Natural killer cell treated with Interleukin-12 subunit alpha and Interleukin-12 subunit beta and Interleukin-15 and Interleukin-18, amount 100 ng/mL, for 72 hours (primary cell): ENCODE measurements at places on chromosomes 12 and 14.
A peak's percentile ranks its signal among the peaks of the same experiment; 100 is the strongest.

- DNase-seq, result peak; percentile 45
These were observed 3.8 kb downstream of the DIO3 start for GRCh38 chr14:101564819-101565698.

- DNase-seq, result peak; percentile 85
These were observed at the start of gene RPS6KL1 for GRCh38 chr14:74922752-74923401. Gene RPS6KL1 (minus strand): TSS chr14:74923260. CDS start chr14:74921541, 1,719 bp downstream.

DNA sequence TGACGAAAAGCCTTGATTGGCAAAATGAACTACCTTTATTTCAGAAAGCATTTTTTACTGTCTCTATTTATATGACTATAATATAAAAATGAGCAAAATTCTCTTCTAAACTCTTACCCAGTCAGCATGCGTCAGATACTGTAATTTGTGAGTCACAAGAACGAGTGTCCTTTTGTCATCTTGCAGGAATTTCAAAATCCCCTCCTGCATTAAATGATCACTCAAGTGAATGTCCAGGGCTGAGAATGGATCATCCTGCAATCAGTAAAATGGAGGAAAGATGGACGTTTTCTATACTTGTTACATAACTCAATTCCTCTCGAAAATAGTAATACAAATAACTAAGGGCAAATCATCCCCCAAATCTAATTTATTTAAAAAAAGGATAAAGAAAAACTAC is 77.7 kb upstream of the KCNJ8 start:
- DNase-seq, result no peak

GRCh38 chr12:110279566-110280375 is 1.3 kb upstream of the ATP2A2 start:
- DNase-seq, result no peak

- no peak for DNase-seq
These were observed 17.3 kb upstream of the CKAP4 start for GRCh38 chr12:106265116-106265515.

GRCh38 chr14:104403421-104404220 is 175.9 kb upstream of the C14orf180 start:
- no peak for DNase-seq

- DNase-seq, result no peak
These were observed 24.2 kb downstream of the GDF11 start for GRCh38 chr12:55767156-55767555.

DNA sequence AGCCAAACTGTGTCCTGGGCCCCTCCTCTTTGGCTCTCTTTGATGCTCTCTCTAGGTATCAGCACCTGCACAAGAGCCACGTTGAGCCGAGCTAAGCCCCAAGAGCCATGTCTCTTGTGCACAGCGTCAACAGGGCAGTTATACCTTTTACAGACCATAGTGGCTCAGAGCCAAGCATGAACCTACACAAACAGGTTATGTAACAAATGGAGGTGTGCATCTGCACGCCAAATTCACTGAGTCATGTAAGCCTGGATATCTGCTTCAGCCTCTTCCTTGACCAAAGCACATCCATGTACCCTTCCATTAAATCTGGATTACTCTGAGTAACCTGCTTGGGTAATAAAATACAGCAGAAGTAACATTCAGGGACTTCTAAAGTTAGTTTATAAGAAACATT is 509.7 kb downstream of the NAV3 start:
- no peak for DNase-seq

DNA sequence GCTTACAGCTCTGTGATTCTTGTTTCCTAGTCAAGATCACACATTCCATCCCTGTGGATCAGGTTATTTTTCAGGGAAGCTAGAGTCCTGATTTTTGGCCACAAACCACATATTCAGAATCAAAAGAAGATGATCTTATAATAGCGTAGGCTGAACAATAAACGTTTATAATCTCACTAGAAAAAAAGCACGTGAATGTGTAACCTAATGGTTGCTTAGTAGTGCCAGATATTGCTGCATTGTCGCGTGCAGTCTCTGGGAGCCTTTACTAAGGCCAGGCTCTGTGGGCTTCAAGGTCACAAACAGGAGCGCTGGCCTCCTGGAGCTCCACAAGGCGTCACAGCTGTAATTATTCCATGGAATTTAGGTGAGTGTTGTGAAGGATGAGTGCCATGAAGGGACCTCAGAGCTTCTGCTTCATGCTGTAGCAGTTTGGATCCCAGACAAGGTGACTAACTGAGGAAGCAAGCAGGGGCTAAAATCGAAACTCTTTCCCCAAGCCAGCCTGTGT is 17.4 kb downstream of the CDKN1B start:
- DNase-seq, result no peak
